SIG-M5 (cell line): ENCODE measurements at places on chromosomes 5 and 9.

DNA sequence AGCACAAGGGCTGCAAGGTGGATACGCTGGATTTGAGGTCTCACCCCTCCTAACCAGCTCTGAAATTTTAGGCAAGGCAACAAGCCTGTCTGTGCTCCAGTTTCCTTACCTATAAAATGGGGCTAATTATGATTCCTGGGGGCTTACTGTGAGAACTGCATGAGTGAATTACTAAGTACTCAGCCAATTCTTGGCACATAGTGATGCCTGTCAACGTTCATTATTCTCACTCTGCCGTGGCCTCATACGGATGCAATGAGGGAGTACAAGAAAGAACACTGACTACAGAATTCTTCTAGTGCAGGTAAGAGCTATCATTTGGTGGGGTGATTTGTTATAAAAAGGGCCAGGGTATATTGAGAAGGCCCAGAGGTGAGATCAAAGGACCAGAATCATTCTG is 16.7 kb downstream of the TNFSF8 start:
- no peak for DNase-seq

GRCh38 chr5:163373436-163374084 is 63.8 kb upstream of the CCNG1 start:
- no peak for DNase-seq

GRCh38 chr5:112514111-112514510 is 95.0 kb upstream of the EPB41L4A start:
- DNase-seq: no peak

GRCh38 chr5:54703565-54704255 is 186.2 kb downstream of the SNX18 start:
- DNase-seq: no peak

DNA sequence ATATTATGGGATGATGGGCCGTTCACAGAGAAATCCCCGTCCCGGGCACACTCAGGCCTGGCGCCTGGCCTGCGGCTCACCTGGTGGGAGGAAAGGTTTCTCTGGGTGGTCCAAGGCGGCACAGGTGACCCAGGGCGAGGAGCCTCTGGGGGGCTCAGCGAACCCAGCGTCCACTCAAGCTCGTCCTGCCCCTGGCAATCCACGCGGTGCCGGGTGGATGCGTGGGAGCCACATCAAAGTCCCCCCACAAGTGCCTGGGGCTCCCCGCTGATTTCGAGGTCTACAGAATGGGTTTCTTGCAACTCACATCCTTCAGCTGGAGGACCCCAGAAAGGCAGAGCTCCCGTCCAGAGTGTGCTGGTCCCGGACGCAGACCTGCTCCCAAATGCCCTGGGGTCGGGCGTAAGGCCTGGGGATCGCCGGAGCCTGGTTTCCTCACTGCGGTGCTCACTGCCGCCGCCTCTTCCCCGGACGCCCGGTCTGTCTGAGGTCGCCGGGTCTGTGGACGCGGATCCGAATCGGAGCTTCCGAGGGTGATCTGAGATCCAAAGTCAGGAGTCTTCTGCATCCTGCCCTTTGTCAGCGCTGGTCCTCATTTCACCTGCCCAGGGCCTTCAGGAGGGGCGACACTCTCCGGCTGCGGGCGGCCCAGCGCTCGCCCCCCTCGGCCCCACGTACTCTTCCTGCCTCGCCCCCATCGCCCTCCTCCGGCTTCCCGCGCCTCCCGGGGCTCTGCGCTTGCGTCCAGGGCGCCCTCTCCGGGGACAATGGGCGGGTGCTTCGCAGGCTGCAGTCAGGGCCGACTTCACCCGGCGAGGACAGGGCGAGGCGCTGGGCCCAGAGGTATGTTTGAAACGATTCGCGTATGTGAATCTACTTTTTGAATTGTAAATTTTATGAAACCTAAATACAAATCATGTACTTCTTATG is 20.0 kb upstream of the RUFY1 start:
- no peak for DNase-seq

GRCh38 chr9:133493428-133493827 is 14.5 kb upstream of the SLC2A6 start:
- no peak for DNase-seq

GRCh38 chr9:112242147-112242804 is 67.2 kb upstream of the SUSD1 start:
- no peak for DNase-seq

DNA sequence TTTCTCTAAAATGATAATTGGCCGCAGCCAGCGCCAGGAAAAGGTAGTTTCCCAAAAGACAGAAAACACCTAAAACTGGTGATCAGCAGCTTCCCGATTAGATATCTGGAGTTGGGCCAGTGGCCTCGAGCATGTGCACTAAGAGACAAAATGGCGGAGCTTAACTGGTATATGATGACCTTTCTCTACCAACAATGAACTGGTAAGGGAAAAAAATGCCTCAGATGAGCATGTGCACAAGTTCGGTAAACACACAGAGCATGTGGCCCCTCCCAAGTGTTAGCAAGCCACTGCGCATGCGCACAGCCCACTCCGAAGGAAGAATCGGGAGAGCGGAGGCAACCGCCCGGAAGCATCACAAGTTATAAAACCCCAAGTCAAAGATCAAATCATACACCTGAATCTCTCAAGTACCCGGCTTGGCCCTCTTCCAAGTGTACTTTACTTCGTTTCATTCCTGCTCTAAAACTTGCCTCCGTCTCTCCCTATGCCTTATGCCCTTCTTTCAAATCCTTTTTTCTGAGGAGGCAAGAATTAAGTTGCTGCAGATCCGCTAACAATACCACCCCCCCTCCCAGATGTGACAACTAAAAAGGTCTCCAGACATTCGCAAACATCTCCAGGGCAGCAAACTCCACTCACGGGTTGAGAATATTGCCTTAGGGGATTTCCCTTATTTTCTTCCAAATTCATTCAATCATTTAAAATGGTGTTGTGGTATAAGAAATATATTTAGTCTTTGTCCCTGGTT is 15.0 kb upstream of the PTBP3 start:
- no peak for DNase-seq
